Glutamatergic neuron (in vitro differentiated cells): ENCODE measurements at places on chromosomes 1 and 21.

- DNase-seq = no peak
Observed at GRCh38 chr1:31038360-31038759, 27.2 kb downstream of the PUM1 start.

DNA sequence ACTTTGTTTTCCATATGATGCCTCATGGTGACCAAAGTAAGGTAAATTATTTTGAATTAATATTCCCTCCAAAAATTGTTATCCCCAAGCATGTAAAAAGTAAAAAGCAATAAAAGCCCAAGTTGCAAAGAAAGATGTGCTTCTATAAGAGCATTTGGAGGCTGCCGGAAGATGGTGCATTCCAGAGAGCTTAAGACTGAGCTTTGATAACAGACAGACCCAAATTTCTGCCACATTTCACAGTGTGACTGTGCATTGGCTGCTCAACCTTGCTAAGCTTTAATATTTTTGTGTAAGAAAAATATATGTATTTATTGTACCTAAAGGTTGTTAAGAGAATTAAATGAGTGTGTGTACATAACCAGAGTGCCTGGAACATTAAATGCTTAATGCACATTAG, 67.9 kb downstream of the CYYR1 start:
- DNase-seq = no peak

DNA sequence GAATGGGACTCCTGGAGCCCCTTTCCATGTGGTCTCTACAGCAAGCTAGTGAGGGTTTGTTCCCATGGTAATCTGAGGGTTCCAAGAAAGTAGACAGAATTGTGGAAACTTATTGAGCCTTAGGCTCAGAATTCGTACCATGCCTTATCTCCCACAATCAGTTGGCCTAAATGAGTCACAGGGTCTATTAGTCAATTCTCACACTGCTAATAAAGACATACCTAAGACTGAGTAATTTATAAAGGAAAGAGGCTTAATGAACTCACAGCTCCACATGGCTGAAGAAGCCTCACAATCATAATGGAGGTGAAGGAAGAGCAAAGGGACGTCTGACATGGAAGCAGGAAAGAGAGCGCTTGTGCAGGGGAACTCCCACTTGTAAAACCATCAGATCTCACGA, 106.6 kb upstream of the CXADR start:
- DNase-seq = no peak

DNA sequence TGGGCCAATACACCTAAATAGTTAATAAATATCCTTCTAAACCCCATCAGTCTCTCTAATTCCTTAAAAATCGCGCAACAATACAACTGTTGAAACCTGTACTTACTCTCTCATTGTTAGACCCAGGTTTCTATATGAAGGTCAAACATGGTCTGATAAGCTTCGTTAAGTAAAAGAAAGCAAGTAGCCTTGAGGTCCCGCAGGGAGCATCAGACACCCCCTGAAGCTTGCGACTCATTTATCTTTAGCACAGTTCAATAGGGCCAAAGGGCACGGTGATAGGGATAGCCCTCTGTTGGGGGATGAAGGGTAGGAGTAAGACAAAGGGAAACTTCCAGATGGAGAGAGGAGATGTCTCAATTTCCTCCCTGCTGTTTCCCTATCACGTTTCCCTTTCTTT, 27.3 kb upstream of the THEM4 start:
- peak; percentile 31 for DNase-seq
